ENCODE measurements at places on chromosomes 16 and 17. TPM values are rescaled to one million over a fixed set of nuclear protein-coding genes. Genes with fewer than 3 reads are reported as not detected.

TK1 gene
- total RNA-seq = 79.2 TPM

SCN4A gene
- total RNA-seq = 0.13 TPM

SEZ6L2 gene
- 2.6 TPM for total RNA-seq

CNEP1R1 gene
- total RNA-seq = 40.1 TPM

BCL6B gene
- total RNA-seq = 0.13 TPM

TCAP gene
- 0.32 TPM for total RNA-seq

CHMP6 gene
- 19.6 TPM for total RNA-seq

ARHGDIG gene
- 0.22 TPM for total RNA-seq

TVP23A gene
- under 0.01 TPM for total RNA-seq

TSNAXIP1 gene
- 1.2 TPM for total RNA-seq

SRL gene
- total RNA-seq = 0.32 TPM

ADAD2 gene
- total RNA-seq = not detected

UBE2Z gene
- total RNA-seq = 98.7 TPM

FBXO39 gene
- 0.76 TPM for total RNA-seq

ZNF597 gene
- 3.8 TPM for total RNA-seq

KRTAP4-4 gene
- not detected for total RNA-seq

TNP2 gene
- not detected for total RNA-seq

CHST4 gene
- total RNA-seq = 0.26 TPM

IL17C gene
- total RNA-seq = not detected

TEX14 gene
- total RNA-seq = not detected

ICAM2 gene
- 8.3 TPM for total RNA-seq

STAT5A gene
- total RNA-seq = 48.5 TPM

KRT15 gene
- 0.11 TPM for total RNA-seq

AANAT gene
- not detected for total RNA-seq

SEPTIN1 gene
- 0.11 TPM for total RNA-seq

MSLN gene
- total RNA-seq = 0.32 TPM

GLP2R gene
- total RNA-seq = 0.22 TPM

TNS4 gene
- total RNA-seq = 0.26 TPM

CD300H gene
- not detected for total RNA-seq

IRX3 gene
- 10.3 TPM for total RNA-seq

SPNS3 gene
- not detected for total RNA-seq

KRTAP3-2 gene
- total RNA-seq = not detected

CTRL gene
- total RNA-seq = 0.32 TPM

FDXR gene
- 14.3 TPM for total RNA-seq

PRKCB gene
- total RNA-seq = 0.11 TPM

SEC14L1 gene
- total RNA-seq = 41.6 TPM

UNC45B gene
- not detected for total RNA-seq

C17orf78 gene
- not detected for total RNA-seq

SSTR5 gene
- 0.32 TPM for total RNA-seq

PIPOX gene
- 2.4 TPM for total RNA-seq

CRYM gene
- 0.39 TPM for total RNA-seq

SLC6A2 gene
- total RNA-seq = not detected

KRTAP4-1 gene
- not detected for total RNA-seq

UMOD gene
- not detected for total RNA-seq

PRSS22 gene
- not detected for total RNA-seq

BANP gene
- 19.5 TPM for total RNA-seq

GSDMA gene
- 0.39 TPM for total RNA-seq

SLC52A1 gene
- total RNA-seq = not detected

CDH3 gene
- 0.13 TPM for total RNA-seq

KRTAP2-1 gene
- not detected for total RNA-seq

ABI3 gene
- not detected for total RNA-seq

WWOX gene
- total RNA-seq = 22.7 TPM

CLEC10A gene
- not detected for total RNA-seq

TBC1D3I gene
- total RNA-seq = not detected

KRTAP9-1 gene
- not detected for total RNA-seq

PDF gene
- total RNA-seq = 9.5 TPM

MEAK7 gene
- total RNA-seq = 25.4 TPM

All from articular chondrocyte of knee joint (primary cell).